Amniotic stem cell (primary cell): ENCODE measurements at places on chromosomes 2 and 18.
A peak's percentile ranks its signal among the peaks of the same experiment; 100 is the strongest.

- peak; percentile 74 for DNase-seq
Observed at GRCh38 chr2:39736640-39737039, 42.4 kb downstream of the THUMPD2 start.

GRCh38 chr2:206968134-206969086 is 29.1 kb downstream of the CPO start:
- DNase-seq = no peak

DNA sequence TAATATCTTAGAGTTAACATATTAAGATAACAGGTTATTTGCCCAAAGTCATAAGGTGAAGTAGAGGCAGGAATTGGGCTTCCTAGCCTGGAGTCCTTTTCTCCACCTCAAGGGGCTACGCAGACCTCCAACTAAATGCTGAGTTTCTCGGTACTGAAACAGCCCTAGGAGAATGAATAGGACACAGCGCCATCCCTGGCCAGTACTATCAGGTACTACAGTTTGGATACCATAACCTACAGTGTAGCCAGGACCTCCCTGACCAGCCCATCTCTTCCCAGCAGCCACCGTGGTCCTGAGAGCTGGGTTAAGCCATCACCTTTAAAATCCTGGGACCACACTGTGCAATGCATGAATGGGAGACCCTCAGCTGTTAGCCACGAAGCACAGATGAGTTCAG is 15.7 kb downstream of the CASP8 start:
- no peak for DNase-seq

- no peak for DNase-seq
Observed at GRCh38 chr2:240981280-240981679, 17.1 kb upstream of the SNED1 start.

GRCh38 chr18:8368512-8369217 is 240.6 kb upstream of the RAB12 start:
- DNase-seq = no peak
